SJSA1 (cell line): ENCODE measurements at places on chromosomes 5 and 9. TPM values are rescaled to one million over a fixed set of nuclear protein-coding genes. Genes with fewer than 3 reads are reported as not detected.

GRCh38 chr5:179974946-179975712 lies 67.4 kb upstream of the TBC1D9B start:
- no peaks in the 10 kb centered on the region for H3K4me1 ChIP-seq
- DNase-seq = peak; percentile 18
- no peaks in the 10 kb centered on the region for H3K27me3 ChIP-seq
- H3K36me3 ChIP-seq = no peaks in the 10 kb centered on the region
- no peak overlapping the region for H3K4me3 ChIP-seq
- H3K27ac ChIP-seq = no peak overlapping the region

GRCh38 chr9:125103770-125104460 lies 39.4 kb downstream of the SCAI start:
- no peak overlapping the region for H3K4me3 ChIP-seq
- H3K27me3 ChIP-seq = no peaks in the 10 kb centered on the region
- no peak for DNase-seq
- H3K4me1 ChIP-seq = no peaks in the 10 kb centered on the region

The SMIM23 gene
- total RNA-seq = not detected in 2 replicates

The SMIM33 gene
- not detected in 2 replicates for total RNA-seq

The FOXD4 gene
- total RNA-seq = 0.24 TPM in 1 of 2 replicates, not detected in the other
